ELR (cell line): ENCODE measurements at places on chromosomes 3 and 15.

DNA sequence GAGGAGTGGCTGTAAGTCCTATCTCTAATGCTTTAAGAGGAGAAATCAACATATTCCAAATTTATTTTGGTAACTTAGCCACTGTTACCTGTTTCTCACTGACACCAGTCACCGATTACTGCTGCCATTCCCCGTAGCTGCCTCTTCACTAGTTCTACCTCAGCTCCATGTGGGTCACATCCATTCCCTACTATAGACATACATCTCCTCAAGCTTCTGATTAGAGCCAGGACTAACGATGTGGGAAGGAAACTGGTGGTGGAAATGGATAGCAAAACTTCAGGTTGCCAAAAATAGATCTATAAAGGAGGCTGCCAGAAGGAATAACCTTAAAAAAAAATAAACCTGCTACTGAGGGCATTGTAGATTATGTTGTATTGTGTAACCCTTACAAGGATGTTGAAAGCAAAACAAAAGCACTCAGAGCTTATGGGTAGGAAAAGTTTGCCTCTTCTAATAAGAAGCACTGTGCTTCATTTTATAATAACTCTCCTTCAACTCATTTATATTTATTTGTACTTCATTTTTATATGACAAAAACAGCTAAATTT lies 56.0 kb downstream of the KAT2B start:
- DNase-seq, result no peak

- DNase-seq, result no peak
Observed at GRCh38 chr3:32423956-32424557, 32.4 kb downstream of the CMTM7 start.

DNA sequence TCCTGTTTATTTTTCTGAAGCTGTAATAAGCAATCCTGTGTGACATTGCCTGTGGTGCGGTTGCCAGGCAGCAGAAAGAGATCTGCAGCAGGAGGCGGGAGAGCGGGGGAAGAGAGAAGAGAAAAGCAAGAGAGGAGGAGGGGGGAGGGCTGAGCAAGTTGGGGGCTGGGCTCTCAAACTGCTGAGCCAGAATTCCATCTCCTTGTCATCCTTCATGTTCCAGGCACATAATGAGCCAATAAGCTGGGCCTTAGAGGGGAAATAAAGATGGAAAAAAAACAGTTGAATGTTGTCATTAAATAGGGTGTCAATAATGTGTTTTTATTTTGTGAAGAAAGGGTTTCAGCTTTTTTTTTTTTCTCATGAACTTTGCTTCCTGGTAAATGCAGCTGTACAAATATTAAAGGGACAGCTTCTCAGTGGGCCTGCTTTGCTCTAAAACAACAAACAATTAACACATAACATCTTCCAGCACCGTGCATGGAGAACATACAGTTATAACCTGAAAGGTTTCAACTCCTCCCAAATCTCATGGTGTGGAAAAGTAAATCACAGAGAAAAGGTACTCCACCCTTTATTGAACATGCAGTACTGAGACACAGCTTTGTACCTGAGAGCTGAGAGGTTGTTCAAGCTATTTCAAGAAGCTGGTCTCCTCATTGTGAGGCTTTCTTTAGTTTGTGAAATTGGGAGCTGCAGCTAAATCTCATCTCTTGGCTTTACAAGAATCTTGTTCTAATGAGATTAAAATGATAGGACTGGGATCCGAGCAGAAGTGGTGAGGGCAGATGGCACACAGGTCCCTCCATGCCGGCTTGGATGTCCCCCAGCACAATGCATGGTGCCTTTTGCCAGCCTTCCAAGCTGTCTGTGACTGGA lies 451.1 kb upstream of the KCNMB2 start:
- no peak for DNase-seq

DNA sequence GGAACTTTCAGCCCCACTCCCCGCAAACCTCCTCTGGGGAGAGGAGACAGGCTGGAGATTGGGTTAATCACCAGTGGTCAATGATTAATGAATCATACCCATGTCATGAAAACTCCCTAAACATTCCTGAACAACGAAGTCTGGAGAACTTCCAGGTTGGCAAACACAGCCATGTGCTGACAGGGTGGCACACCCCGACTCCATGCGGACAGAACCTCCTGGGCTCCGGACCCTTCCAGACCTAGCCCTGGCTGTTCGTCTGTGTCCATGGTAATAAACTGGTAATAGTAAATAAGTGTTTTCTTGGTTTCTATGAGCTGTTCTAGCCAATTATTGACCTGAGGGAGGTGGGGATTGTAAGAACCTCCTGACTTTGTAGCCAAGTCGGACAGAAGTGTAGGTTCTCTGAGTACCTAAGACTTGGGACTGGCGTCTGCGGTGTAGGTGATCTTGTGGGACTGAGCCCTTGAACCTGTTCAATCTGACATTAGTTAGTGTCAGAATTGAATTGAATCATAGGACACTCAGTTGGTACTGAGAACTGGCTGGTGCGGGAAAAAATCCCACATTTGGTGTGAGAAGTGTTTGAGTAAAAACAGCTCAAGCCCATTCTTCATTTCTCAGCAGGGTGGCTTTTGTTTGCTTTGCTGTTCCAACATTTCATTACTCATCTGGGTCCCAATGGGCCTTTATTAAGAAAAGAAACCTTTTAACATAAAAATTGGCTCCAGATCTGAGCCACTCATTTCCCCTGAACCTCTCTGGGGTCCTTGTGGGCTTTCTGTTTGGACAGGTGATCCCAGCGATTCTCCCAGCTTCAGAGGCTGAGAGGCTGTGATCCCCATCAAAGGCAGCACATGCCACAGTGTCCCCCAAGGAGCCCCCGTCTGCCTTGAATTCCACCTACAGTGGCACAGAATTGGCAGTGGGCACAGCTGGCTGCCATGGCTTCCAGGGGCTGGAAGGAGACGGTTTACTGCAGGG lies 151.0 kb downstream of the TJP1 start:
- peak; percentile 94 for DNase-seq

DNA sequence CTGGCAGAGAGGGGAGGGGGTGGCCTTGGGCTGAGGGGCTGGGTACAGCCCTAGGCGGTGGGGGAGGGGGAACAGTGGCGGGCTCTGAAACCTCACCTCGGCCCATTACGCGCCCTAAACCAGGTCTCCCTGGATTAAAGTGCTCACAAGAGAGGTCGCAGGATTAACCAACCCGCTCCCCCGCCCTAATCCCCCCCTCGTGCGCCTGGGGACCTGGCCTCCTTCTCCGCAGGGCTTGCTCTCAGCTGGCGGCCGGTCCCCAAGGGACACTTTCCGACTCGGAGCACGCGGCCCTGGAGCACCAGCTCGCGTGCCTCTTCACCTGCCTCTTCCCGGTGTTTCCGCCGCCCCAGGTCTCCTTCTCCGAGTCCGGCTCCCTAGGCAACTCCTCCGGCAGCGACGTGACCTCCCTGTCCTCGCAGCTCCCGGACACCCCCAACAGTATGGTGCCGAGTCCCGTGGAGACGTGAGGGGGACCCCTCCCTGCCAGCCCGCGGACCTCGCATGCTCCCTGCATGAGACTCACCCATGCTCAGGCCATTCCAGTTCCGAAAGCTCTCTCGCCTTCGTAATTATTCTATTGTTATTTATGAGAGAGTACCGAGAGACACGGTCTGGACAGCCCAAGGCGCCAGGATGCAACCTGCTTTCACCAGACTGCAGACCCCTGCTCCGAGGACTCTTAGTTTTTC lies 4.9 kb downstream of the ISL2 start:
- no peak for DNase-seq

- no peak for DNase-seq
Observed at GRCh38 chr3:189909139-189909538, 211.6 kb downstream of the P3H2 start.

GRCh38 chr3:137946356-137946973 lies 63.5 kb upstream of the CLDN18 start:
- peak; percentile 80 for DNase-seq

- no peak for DNase-seq
Observed at GRCh38 chr3:64450396-64450956, 225.2 kb upstream of the PRICKLE2 start.

DNA sequence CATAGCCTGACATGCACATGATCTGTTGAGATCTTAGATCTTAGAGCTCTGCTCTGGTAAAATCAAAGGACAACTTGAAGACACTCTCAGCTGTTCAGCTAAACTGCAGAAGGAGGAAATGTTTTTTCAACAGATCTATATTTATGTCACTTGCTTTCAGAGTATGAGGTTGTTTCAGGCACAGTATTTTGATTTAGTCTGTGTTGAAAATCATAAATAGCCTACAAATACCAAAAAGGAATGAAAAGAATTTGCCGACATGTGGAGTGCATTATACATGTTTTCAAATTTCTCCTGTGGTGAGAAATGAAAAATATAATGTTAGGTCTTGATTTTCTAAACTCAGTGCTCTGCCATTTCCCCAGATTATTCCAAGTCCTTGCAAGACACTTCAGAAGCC lies 1118.4 kb downstream of the TBL1XR1 start:
- no peak for DNase-seq

DNA sequence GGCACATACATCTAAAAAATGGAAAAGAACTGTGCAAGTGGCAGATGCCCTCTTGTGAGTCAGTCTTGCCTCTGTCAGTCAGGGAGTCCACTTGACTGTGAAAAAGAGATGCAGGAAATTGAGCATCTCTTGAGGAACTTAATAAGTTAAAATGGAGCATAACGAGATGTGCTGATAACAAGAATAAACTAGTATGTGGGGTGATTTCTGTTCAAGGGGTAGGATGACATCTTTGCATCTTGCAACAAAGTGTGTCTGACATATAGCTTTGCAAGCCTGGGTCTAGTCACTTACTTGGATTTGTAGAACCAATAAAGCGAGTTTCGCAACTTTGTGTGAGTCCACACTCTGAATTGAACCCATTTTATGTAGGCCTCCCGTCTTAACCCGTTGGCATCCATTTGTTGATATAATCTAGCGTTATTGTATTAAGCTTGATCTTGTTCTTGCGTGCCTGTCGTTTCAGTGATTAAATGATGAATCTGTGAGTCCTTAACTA lies 2.2 kb downstream of the USP3 start:
- DNase-seq, result peak; percentile 42

- peak; percentile 62 for DNase-seq
Observed at GRCh38 chr15:37093480-37094332, 6.6 kb downstream of the MEIS2 start.

DNA sequence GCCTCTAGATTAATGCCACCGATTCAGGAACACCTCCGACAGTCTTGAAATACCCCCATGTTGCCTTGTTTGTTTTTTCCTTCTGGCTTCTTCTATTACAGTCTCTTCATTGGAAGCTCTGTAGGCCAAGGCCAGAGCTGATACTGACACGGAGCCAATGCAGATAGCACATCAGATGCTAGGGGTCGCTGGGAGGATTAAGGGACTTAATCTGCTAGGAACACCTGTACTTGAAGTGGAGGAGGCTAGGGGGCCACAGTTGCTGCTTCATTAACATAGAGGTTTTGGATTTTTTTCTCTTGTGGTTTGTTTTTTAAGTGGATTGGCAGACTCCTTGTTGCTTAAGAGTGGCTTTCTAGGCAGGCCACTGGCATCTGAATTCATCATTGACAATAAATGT lies 49.6 kb downstream of the PARP14 start:
- no peak for DNase-seq

DNA sequence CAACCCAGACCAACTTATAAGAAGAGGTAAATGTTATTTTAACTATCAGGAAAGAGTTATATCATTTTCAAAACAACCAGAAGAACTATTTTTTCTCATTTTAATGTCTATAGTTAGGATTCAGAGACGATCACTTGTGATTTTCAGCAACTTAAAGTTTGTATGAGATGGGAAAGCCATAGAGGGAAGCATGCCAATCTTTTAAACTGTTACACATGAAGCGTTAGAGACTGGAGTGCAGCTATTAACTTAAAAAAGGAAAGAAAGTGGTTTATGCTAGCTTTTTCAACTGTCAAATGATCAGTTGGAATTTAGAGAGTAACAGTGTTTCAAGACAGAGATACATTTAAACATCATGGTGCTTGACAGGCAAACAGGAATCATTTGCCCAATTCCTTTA lies 91.7 kb upstream of the LPP start:
- no peak for DNase-seq

- DNase-seq, result no peak
Observed at GRCh38 chr3:141248064-141248463, 16.4 kb downstream of the PXYLP1 start.

DNA sequence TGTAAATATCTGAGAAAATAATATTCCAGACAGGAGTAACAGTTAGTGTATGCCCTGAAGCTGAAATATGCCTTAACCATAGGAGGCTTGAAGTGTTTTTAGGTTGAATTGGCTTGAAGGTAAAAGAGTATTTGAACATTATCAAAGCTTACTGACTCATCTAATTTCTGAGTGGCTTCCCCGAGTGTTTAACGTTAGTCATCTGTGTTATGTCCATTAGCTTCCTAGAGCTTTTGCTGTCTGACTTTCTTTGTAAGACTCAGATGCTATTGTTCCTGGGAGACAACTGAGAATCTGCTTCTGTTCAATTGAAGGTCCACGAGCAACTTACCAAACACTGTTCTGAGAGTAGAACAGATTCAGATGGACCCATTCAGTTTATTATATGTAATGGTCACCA lies 656.8 kb upstream of the NECTIN3 start:
- peak; percentile 94 for DNase-seq

DNA sequence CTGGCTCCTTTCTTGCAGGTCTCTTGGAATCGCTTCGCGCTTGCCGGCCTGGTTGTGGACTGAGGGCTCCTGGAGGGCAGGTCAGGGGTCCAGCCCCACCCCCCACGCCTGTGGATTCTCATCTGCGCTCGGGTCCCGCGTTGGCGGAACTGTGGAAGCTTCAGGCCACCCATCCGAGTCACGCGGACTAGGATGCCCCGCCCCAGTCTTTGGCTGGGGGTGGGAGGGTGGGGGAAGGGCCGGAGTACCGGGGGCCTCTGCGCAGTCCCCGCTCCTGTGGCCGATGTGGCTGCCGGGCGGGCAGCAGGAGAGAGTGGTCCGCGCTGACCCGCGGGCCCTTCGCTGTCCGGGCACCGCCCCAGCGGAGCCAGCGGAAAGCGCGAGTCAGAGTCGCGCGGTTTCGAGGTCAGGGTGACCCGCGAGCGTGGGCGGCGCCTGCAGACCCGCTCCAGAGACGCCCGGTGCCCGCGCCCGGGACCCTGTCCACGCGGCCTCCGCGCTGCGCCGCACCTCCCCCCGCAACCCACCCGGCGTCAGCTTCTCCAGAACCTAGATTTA lies 114.2 kb downstream of the KLF13 start:
- peak; percentile 52 for DNase-seq

DNA sequence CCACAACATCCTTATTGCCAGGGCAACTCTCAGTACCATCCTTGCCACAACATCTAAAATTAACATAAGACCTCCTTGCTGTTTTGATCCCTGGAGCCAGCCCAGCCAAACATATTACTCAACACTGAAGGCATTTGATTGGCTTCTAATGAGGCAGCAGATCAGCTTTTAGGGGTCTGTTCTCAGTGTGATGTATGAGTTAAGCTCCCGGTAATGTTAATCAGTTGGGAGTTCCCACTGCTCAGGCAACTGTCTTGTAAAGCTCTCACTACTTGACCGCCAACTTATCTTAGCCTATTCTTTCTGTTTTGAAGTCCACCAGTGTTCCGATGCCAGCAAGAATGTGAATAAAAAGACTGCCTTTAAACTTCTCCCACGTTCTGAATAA lies 158.9 kb downstream of the FOXB1 start:
- no peak for DNase-seq

DNA sequence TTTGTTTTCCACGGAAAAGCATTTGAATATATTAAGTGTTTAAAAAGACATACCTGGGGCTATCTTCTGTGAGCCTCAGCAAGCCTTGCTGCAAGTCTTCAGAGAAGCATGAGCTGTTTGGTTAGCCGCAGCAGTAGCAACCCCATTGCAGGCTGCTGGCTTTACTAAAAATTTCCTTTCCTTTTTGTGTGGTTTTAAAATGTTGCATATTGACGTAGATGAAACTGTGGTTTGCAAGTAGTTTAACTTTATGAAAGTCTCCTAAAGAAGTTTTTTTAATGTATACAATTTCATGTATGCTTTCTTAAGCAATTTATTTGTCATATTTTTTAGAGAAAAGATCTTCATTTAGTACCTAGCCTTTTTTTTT lies at the start of gene GPR171:
GPR171 (minus strand) TSS at position 166 of the 370 bp plus-strand sequence. CDS start 3,830 bp downstream, outside the sequence.
- no peak for DNase-seq
